Stimulated activated CD8-positive, alpha-beta memory T cell treated with anti-CD3 and anti-CD28 coated beads, Interleukin-4, amount 100 ng/mL, for 1 hour (primary cell): ENCODE measurements at places on chromosomes 6 and 20.
A peak's percentile ranks its signal among the peaks of the same experiment; 100 is the strongest.

GRCh38 chr6:92706976-92707375 lies 712.4 kb downstream of the EPHA7 start:
- no peak for DNase-seq

GRCh38 chr20:37042986-37043972 lies 52.5 kb downstream of the RBL1 start:
- DNase-seq: no peak

GRCh38 chr20:31875671-31876070 lies 5.2 kb downstream of the TTLL9 start:
- no peak for DNase-seq

DNA sequence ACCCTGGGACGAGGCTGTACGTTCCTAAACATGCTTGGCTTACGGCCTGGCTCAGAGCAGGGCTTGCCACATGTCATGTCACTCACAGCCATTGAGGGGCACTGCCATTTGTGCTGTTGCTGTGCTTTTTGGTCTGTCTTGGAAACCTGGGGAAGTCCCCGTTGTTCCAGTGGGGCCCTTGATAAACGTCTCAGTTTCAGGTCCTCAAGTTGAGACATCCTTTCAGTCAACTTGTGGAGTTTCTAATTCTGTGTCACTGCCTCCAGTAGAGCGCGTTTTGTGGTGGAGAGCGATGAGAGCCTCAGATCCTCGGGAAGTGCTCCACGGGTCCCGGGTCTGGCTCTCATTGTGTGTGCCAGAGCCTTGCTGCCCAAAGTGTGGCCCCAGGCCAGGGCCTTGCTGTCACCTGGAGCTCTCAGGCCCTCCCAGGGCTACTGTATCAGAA lies 43.0 kb upstream of the CCR6 start:
- no peak for DNase-seq

DNA sequence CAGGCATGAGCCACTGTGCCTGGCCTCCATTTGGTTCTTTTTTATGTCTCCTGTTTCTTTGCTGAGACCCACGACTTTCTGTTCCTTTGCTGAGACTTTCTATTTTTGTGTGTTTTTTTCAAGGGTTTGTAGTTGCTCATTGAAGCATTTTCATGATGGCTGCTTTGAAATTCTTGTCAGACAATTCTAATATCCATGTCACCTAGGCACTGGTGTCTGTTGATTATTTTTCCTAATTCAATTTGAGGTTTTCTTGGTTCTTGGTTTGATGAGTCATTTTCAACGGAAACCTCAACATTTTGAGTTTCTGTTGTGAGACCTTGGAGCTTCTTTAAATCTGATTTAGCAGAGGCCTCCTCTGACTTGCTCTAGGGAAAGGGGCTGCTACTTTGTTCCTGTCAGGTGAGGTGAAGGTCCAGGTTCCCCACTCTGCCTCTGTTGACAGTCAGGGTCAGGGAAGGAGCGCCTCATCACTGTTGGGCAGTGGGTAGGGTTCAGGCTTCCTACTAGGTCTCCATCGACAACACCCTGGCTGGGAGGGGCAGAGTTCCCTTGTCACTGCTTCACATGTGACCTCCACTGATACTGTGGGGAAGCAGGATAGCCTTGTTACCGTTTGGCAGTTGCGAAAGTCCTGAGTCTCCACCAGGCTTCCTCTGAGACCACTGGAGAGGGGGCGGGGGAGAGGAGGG lies 67.2 kb upstream of the RNF24 start:
- peak; percentile 8 for DNase-seq

- DNase-seq: no peak
Observed at GRCh38 chr6:162706232-162706631, 21.3 kb downstream of the PRKN start.

GRCh38 chr6:80142586-80142985 lies 36.1 kb downstream of the BCKDHB start:
- DNase-seq: no peak

- no peak for DNase-seq
Observed at GRCh38 chr6:30880698-30881252, 3.5 kb upstream of the DDR1 start.

DNA sequence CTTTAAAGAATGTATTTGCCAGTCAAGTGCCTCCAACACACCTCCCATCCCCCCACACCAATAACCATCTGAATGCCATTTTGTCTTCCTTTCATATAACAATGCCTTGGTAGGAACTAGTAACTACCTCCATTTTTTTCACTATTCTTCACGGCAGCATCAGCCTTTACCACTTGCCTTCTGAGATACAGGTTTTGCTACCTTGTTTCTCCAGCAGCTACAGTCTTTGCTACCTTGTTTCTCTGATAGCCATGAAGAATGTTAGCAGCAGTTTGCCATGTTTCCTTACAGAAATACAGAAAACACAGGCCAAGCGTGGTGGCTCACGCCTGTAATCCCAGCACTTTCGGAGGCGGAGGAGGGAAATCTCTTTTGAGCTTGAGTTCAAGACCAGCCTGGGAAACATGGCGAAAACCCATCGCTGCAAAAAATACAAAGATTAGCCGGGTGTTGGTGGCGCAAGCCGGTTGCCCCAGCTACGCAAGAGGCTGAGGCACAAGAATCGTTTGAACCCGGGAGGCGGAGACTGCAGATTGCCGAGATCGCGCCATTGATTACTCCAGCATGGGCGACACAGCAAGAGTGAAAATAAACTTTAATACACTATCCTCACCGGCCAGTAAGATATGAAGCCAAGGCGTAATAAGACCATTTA lies 100.9 kb downstream of the HFE start:
- no peak for DNase-seq

GRCh38 chr6:134080171-134080795 lies 27.9 kb upstream of the SLC2A12 start:
- no peak for DNase-seq

GRCh38 chr6:14100966-14101365 lies 16.6 kb upstream of the CD83 start:
- no peak for DNase-seq

DNA sequence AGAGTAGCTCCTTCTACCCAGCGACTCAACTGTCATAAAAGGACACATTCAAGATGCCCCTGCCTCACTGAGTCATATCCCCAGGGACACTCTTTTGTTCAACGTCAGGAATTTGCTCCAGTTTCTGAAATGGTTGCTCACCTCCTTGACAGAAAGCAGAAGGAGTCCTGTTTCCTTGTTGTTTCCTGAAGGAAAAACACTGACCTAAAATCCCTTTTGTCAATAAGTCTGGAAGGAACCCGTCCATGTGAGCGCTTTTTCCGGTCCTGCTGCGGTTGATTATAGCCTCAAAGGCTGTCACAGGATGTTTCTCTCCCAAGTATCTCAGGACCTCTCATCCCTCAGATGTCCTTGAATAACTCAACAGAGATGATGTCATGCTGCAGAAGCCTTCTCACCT lies 113.6 kb upstream of the PLEKHG1 start:
- DNase-seq: no peak

- DNase-seq: no peak
Observed at GRCh38 chr6:41640426-41640825, 2.2 kb downstream of the MDFI start.

- DNase-seq: no peak
Observed at GRCh38 chr20:39302312-39302711, 340.2 kb downstream of the DHX35 start.

GRCh38 chr6:166610069-166610468 lies 17.0 kb downstream of the RPS6KA2 start:
- no peak for DNase-seq

GRCh38 chr20:58028123-58028522 lies 200.3 kb downstream of the ANKRD60 start:
- DNase-seq: no peak

- no peak for DNase-seq
Observed at GRCh38 chr6:124604719-124605118, 357.5 kb upstream of the RNF217 start.

GRCh38 chr6:82385546-82385945 lies 21.9 kb downstream of the TPBG start:
- DNase-seq: no peak

GRCh38 chr6:13242590-13242989 lies 85.7 kb downstream of the TBC1D7 start:
- DNase-seq: no peak

GRCh38 chr6:132466952-132467351 lies 46.0 kb downstream of the STX7 start:
- DNase-seq: no peak

- DNase-seq: no peak
Observed at GRCh38 chr20:35942243-35942642, 12.1 kb downstream of the SCAND1 start.

DNA sequence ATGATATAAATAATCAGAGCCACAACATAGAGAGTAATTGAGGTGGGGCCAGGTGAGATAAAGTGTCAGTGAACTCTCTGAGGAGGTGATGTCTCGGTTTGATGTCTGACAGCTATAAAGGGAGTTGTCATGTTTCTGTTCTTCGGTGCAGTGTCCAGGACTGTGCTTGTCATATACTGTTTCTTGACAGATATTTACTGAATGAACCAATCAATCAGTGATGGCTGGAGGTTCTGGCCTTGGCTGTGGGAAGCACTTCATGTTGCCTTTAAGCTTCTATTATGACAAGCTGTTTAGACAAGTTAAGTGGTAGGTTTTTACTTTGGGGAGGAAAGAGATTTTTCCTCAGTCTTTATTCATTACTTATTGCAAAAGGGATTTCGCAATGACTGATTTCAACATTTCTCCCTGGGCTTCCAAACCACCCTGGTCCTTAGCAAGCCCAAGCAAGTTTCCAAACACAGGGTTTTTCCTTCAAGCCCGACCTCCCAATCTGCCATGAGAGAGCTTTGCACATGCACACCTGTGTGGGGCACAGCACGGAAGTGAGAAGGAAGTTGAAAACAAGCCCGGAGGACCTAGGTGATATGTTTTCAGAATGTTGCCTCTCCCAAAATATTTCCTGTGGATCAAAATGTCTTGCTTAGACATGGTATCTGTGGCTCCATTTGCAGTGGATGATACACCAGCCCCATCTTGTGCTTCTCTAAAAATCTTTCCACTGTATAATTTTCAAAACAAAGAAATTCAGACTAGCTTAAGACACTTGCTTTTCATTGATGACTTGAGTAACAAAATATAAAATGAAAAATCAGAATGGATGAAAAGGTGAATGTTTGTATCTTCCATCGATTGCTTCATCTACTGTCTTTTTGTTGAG lies 567.3 kb upstream of the BTBD3 start:
- DNase-seq: no peak

DNA sequence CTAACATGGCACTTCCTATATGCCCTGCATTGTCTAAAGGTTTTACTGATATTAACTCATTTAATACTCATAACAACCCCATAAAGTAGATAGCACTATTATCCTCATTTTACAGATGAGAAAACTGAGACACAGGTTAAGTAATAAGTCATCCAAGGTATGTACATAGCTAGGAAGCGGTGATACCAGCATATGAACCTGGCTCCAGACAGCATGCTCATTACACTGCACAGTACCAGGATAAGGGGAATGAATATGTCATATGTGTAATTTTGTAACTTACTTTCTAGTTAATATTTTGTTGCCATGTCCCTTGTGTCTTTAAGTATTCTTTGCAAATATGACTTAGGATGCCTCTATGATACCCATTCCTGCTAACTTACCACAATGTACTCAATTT lies 53.2 kb upstream of the PBOV1 start:
- DNase-seq: no peak

DNA sequence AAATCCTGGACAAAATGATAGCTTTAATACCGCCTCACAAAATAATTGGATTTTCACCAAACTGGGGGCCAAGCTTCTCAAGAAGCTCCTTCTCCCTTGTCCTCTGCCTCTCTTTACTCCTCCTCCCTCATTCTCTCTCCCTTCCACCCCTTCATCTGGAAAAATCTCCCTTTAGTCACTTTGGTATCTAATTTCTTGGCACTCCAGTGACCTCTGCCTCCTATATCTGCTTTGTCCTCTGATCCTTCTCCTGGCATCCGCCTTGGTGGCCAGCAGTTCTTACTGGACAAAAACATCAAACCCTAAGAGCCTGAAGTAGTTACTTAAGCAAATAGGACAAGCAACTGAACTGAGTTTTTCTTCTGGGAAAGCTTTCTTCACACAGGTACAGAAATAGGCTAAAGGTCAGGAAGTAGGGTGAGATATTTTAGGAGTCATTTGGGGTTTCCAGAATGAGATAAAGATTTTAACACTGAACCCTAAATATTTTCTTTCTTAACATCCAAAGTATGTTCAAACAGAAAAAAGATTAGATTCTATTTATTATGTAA lies 220.7 kb downstream of the ARHGAP18 start:
- DNase-seq: no peak

GRCh38 chr6:108524528-108525248 lies 36.0 kb upstream of the FOXO3 start:
- DNase-seq: no peak

DNA sequence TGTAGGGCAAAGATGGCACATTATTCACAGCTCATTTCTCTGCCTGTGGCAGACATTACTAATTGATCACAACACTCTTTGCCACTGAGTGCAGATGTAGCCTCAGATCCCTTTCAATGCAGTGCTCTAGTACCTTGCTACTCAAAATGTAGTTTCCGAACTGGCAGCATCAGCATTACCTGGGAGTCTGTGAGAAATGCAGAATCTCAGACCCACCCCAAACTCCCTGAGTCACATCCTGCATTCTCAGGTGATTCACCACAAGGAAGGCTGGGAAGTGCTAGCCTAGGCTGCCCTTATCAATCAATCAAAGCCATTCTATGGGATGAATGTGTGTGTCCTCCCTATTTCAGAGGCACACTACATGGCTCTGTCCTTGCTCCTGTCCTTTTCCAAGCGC lies 58.5 kb downstream of the PCNA start:
- DNase-seq: no peak

- no peak for DNase-seq
Observed at GRCh38 chr6:5592886-5593519, 331.7 kb downstream of the FARS2 start.

DNA sequence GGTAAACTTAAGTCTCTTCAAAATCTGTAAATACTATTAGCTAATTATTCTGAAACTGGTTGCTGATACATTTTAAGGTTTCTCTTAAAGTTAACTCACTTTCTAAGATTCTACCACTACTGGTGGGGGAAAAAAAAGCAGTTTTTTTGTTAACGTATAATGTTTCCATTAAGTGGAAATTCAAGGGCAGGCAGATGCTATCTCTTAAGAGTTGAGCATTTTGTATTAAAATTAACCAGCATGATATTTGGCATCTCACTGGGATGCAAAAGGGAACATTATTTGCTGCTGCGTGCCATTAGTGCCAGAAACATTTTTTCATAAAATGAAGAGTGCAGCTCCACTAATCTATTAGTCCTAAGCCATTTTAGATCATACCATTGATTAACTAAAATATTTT lies 246.2 kb downstream of the PRKN start:
- no peak for DNase-seq

DNA sequence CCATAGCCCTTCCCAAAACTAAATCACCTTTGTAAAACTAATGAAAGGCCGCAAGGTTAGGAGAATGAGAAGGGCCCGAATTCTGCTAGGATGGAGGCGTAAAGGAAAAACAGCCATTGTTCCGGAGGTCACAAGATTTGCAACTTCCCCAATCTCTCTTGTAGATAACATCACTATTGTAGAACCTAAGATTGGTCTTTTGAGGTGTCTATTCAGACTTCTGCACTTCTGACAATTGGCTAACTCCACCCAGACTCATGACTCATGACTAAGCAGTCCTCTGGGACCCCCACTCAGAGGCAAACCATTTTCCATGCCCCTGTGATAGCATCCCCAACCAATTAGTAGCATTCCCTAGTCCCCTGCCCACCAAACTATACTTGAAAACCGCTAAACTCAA lies 210.5 kb upstream of the SHLD1 start:
- no peak for DNase-seq
